ENCODE measurements at places on chromosomes 11 and 22.

- DNase-seq: peak; percentile 81
Measured at GRCh38 chr22:29635734-29636357, 32.4 kb downstream of the NF2 start.

- DNase-seq: peak; percentile 48
Measured at GRCh38 chr22:29479417-29480261, at the start of gene NEFH. NEFH (plus strand) TSS chr22:29480218; CDS start chr22:29480263, 45 bp downstream.

GRCh38 chr11:126265811-126266210 is 2.9 kb downstream of the SRPRA start:
- no peak for DNase-seq

GRCh38 chr11:93529707-93530467 is 13.3 kb downstream of the SMCO4 start:
- no peak for DNase-seq

DNA sequence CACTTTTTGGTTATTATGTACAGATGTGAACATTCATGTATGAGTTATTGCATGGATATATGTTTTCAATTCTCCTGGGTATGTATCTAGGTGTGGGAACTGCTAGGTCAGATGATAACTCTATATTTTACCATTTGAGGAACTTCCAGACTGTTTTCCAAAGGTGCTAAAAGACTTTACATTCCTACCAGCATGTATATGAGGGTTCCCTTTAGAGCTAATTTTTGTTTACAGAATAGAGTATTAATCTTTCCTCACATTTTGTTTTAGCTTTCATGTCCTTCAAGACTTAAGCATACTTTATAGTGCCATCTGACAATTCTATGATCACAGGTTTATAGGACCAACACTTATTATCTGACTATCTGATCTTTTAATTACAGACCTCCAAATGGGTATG is 59.6 kb downstream of the HIRA start:
- no peak for DNase-seq

Measured in GM23338 (cell line).